ENCODE measurements at places on chromosomes 2 and 18.

GRCh38 chr2:96498021-96498431, 7.1 kb downstream of the NEURL3 start:
- no peak for DNase-seq

DNA sequence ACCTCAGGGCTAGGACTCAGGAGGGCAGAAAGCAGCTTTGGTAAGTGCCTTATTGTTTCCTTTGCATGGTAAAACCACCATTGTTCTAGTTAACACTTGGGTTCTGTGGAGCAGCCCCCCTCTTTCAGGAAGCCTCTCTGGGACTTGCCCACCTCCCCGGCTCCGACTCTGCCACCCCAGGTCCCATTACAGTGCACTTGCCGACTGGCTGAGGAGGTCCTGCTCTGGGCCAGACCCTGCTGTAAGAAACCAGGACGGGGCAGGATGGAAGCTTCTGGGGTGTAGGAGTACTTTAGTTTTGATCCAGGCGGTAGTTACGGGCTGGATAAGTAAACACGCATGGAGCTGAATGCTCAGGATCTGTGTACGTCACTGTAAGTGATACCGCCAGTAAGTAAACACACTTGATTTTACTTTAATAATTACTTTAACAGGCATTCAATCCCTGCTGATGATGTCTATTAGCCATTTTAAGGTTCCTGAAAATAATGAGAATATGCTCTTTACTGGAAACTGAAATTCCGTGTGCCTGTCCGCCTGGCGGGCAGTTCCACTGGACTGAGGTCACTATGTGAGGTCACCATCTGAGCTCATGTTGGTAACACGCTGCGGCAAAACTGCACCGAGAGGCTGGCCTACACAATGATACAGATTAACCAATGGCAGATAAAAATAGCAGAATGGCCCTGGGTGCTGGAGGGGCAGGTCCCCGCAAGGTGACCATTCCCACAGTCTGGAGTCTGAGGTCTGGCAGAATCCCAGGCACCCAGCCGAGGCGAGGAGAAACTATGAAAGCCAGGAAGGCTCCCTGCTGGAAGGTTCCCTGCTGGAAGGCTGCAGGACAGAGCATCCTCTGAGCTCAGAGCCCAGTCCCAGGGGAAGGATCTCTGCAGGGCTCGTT, 25.2 kb downstream of the HS1BP3 start:
- no peak for DNase-seq

- no peak for DNase-seq
These were observed 104.8 kb downstream of the PPP1R1C start for GRCh38 chr2:182090486-182090885.

DNA sequence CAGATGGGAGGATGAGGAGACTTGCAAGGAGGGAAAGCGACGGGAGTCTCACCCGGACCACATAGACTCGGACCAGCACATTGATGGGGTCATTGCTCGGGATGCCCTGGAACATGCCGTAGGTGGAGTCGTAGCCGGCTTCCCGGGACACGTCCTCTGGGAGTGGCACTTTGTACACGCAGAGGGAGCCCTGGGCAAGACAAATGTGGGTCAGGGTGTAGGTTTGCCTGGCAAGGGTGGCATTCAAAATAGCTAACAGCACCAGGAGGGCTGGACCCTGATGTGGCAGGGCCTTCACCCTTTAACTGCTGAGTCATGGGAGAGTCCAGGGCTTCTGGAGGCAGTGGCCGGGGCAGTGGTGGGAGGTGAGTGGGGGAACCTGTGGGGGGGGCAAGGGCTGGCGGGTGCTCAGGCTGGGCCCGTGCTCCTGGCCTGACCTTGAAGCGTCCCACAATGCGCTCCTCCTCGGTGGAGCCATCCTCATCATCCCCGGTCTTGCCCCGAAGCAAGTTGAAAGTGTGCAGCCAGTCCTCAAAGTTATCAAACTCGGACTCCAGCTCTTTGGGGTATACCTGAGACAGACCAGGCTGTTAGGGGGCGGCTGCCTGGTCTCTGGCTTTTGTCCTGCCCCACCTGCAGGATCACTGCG, 11.1 kb downstream of the OTOF start:
- no peak for DNase-seq

DNA sequence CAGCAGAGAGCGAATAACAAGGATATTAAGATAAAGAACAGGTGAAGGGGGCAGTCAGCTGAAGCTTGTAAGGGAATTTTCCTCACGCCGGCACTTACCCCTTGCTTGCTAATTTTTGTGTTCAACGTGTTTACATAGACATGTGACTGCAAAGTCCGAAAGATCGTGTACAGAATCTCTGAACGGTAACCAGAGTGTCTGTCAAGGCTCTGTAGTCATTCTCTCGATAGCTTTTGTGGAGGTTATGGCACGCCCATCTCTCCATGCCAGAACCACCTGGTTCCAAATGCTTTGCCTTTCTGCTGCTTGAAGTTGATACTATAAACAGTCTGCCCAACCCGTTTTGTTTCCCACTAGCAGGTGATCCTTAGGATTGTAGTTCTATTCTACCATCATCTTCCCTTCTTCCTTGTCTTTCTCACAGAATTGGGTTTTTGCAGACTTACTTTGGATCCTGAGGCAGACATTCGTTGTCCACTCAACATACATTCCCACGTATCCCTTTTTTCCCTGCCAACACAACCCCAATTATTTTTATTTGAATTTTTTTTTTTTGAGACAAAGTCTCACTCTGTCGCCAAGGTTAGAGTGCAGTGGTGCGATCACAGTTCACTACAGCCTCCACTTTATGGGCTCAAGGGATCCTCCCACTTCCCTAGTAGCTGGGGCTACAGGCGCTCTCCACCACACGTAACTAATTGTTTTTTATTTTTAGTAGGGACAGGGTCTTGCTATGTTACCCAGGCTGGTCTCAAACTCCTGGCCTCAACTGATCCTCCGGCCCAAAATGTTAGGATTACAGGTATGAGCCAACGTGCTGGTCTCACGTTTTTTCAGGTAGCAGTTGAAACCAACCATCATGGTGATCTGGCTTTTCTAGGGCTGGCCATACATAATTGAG, 1.3 kb upstream of the USP34 start:
- peak; percentile 10 for DNase-seq

DNA sequence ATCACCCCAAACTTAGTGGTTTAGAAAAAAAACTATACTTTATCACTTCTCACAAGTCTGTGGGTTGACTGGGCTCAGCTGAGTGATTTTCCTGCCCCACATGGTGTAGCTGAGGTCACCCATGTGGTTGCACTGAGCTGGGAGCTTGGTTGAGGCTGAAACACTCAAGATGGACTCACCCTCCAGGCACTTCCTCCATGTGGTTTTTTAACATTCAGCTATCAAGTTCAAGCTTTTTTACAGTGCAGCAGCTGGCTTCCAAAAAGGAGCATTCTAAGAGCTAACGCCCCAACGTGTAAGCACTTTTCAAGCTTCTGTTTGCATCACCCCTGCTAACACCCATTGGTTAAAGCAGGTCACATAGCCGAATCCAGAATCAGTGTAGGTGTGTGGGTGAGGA, 105.9 kb upstream of the CREB1 start:
- DNase-seq: peak; percentile 74

GRCh38 chr2:211068108-211068780, 511.8 kb downstream of the CPS1 start:
- no peak for DNase-seq

GRCh38 chr18:24982831-24983230, 369.1 kb downstream of the ZNF521 start:
- DNase-seq: no peak

DNA sequence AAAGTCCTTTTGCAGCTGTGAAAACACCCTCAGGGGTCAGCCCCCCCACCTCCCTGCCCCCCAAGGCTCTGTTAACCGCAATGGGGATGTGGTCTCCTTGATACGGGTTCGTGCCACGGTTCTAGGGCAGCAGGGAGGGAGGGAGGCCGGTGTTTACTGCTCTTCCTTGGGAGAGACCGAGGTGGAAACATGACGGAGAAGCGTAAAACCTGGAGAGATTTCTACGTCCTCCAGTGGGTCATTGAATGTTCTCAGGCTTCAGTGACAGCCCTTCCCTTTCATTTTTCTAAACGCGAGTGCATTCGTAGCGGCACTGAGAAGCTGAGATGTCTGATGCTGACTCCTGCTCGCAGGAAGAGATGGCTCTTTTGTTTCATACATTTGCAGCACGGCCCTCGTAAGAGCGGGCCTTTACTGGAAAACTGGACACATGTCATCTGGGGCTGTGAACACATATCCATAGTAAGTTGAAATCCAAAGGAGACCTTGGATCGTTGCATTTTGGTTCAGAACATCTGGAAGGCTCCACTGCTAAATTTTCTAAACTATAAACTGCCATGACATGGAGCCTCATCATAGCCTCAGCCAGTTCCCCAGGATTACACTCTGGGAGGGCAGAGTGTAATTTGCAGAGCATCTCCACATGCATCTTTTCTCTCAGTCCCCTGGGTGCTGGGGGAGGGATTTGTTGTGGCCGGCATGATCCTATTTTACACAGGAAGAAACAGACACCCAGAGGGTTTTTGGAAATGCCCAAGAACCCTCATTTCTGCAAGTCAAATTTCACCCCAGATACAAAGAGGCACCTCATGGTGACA, 40.6 kb upstream of the HDAC4 start:
- DNase-seq: peak; percentile 79

GRCh38 chr18:41933778-41934177, 21.3 kb upstream of the PIK3C3 start:
- DNase-seq: no peak

- no peak for DNase-seq
These were observed 110.0 kb downstream of the NCKAP5 start for GRCh38 chr2:133458280-133458679.

GRCh38 chr2:55707751-55708150, 14.1 kb upstream of the PNPT1 start:
- DNase-seq: no peak

DNA sequence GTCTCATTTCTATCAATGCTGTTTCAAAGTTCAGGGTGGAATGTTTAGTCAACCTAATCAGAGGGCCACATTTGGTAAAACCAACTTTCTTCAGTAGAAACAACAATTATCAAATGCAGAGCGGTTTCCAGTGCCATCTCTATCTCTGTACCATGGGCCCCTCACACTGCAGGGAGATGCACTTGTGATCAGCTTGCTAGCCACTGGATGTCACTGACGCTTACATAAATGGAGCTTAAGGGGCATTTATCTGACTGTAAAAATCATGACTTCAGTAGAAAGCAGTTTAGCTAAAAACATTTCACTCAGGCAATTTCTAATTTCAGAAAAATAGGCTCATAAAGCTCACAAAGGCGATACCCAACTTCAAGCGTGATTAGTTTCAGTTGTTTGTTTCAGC, 678.0 kb downstream of the ZEB2 start:
- DNase-seq: no peak

- DNase-seq: no peak
These were observed 37.4 kb downstream of the UBE2F start for GRCh38 chr2:238004077-238004830.

GRCh38 chr2:101900375-101900774, 91.4 kb upstream of the IL1R2 start:
- DNase-seq: no peak

GRCh38 chr2:226932443-226932842, 96.6 kb downstream of the RHBDD1 start:
- no peak for DNase-seq

GRCh38 chr2:67883316-67884087, 179.3 kb downstream of the C1D start:
- DNase-seq: no peak

DNA sequence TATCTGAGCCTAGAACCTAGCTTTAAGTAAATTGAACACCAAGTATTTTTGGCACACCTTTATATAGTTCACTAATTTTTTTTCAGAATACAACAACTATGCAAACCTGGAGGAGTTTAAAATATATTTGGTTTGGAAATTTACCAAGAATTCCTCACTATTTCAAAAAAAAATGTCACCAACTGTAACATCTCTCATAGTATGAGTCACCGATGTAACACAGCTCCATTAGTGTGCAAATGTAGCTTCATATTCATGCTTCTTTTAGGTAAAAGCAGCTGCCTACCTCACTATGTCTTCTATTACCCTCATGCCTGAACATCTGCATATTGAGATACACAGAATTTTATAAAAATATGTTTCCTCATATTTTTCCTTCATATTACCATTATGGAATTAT, 80.5 kb downstream of the NRXN1 start:
- DNase-seq: no peak

DNA sequence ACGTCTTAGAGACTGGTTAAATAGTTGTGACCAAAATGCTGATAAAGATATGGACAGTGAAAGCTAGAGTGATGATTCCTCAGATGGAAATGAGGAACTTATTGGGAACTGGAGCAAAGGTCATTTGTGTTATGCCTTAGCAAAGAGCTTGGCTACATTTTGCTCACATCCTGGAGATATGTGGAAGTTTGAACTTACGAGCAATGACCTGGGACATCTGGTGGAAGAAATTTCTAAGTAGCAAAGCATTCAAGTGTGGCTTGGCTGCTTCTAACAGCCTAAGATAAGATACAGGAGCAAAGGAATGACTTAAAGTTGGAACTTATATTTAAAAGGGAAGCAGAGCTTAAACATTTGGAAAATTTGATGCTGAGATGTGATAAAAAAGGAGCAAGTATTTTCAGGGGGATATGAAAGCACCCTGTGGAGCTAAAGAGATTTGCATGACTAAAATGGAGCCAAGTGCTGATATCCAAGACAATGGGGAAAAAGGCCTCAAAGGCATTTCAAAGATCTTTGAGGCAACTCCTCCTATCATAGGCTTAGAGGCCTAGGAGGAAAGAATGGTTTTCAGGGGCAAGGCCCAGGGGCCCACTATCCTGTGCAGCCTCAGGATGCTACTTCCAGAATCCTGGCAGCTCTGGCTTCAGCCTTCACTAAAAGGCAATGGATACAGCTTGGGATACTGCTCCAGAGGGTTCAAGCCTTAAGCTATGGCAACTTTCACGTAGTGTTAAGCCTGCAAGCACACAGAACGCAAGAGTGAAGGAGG, 124.1 kb upstream of the KLHL14 start:
- no peak for DNase-seq

DNA sequence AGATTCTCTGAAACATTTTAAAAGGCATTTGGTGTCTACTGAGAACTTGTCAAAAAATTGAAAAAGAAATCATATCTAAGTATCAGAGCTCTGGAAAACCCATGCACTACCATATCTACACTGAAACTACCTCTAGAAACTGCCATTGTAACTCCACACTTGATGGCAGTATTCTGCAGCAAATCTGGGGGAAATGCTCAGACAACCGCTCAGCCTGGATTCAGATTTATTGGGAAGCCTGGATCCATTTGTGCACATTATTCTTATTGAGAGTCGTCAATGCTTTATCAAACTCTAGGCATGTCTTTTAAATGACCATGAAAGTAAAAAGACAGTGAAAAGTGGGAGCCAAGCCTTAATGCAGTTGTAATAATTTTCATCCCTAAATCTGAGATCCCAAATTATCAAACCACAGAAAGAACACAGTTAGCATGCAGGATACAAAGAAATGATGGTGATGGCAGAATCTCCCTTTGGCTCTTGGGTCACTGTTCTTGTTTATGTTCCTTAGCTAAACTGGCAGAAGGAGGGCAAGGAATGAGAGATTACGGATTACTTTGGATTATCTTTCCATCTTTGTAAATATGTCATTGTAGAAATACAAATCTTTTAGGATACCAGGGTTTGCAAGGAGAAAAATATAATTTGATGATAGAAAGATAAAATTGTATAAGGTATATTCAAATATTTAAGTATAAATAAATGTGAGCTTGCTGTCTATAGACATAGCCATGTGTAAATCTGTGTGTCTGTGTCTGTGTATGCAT, 512.1 kb upstream of the SYT4 start:
- no peak for DNase-seq

All from Jurkat, Clone E6-1 (cell line).